ENCODE measurements at places on chromosomes 1 and 21. TPM values are rescaled to one million over a fixed set of nuclear protein-coding genes. Genes with fewer than 3 reads are reported as not detected.

TEKT2 gene
- total RNA-seq: 4.0 TPM

GRCh38 chr1:58426918-58427317 lies 119.6 kb downstream of the OMA1 start:
- no peak for DNase-seq
- H3K36me3 ChIP-seq: no peaks in the 10 kb centered on the region
- no peaks in the 10 kb centered on the region for H3K27me3 ChIP-seq
- H3K4me1 ChIP-seq: no peaks in the 10 kb centered on the region
- H3K4me3 ChIP-seq: no peak overlapping the region

DNA sequence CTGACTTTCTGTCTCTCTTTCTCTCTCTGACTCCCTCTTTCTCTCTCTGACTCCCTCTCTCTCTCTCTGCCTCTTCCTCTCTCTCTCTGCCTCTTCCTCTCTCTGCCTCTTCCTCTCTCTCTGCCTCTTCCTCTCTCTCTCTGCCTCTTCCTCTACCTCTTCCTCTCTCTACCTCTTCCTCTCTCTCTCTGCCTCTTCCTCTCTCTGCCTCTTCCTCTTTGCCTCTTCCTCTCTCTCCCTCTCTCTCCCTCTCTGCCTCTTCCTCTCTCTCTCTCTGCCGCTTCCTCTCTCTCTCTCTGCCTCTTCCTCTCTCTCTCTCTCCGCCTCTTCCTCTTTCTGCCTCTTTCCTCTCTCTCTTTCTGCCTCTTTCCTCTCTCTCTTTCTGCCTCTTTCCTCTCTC lies 18.6 kb upstream of the ANKRD45 start:
- H3K27me3 ChIP-seq: no peaks in the 10 kb centered on the region
- no peak for DNase-seq
- H3K36me3 ChIP-seq: no peaks in the 10 kb centered on the region

- H3K4me3 ChIP-seq: no peak overlapping the region
- no peaks in the 10 kb centered on the region for H3K27me3 ChIP-seq
- no peaks in the 10 kb centered on the region for H3K4me1 ChIP-seq
- H3K27ac ChIP-seq: no peak overlapping the region
These were observed 123.6 kb upstream of the B3GALT2 start for GRCh38 chr1:193309936-193310475.

ACTA1 gene
- 0.33 TPM for total RNA-seq

All from thyroid gland (tissue), 4 donors.